Stimulated activated CD4-positive, alpha-beta T cell treated with anti-CD3 and anti-CD28 coated beads, TNF-alpha, amount 100 ng/mL, for 24 hours (primary cell): ENCODE measurements at places on chromosomes 4 and X.

GRCh38 chrX:15398874-15399273, 14.7 kb upstream of the VEGFD start:
- DNase-seq: no peak

GRCh38 chr4:87949961-87950360, 25.6 kb upstream of the SPP1 start:
- DNase-seq: no peak

DNA sequence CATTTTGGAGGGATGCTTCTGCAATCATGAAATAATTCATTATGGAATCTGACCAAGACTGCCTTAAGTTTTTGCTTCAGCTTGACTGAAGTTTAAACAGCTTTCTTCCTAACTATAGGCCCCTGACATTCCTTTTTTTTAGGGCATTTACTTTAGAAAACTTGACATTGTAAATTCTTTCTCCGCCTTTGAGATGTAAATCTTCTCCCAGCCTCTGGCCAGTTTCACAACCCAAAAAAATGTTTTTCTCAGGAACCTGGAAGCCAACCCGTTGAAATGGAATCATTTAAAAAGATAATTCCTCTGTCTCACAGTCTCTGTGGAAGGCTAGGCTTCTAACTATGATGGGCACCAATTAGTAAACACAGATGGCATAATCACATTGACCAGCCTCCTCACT, 710.4 kb upstream of the PABPC4L start:
- no peak for DNase-seq

GRCh38 chr4:99664716-99665115, 7.1 kb upstream of the C4orf54 start:
- no peak for DNase-seq

GRCh38 chr4:169626331-169627282, 6.2 kb downstream of the CLCN3 start:
- DNase-seq: no peak

GRCh38 chr4:110335399-110335798, 137.0 kb upstream of the ELOVL6 start:
- DNase-seq: no peak

- DNase-seq: no peak
Measured at GRCh38 chr4:185395238-185395955, at the start of gene LRP2BP. LRP2BP (minus strand) TSS chr4:185395924; CDS start chr4:185378186, 17,738 bp downstream.

GRCh38 chr4:110395421-110395820, 80.5 kb upstream of the ENPEP start:
- DNase-seq: no peak

- DNase-seq: no peak
Measured at GRCh38 chrX:68203646-68204045, 229.6 kb downstream of the OPHN1 start.

- DNase-seq: no peak
Measured at GRCh38 chr4:38856524-38857337, at the start of gene TLR6. TLR6 (minus strand) TSS chr4:38856817; CDS start chr4:38829473, 27,344 bp downstream.

- no peak for DNase-seq
Measured at GRCh38 chr4:131337936-131338335, 1811.2 kb upstream of the PCDH10 start.

- DNase-seq: no peak
Measured at GRCh38 chrX:27086237-27086636, 376.9 kb downstream of the PPP4R3C start.

- no peak for DNase-seq
Measured at GRCh38 chr4:19262467-19262866, 989.2 kb upstream of the SLIT2 start.

DNA sequence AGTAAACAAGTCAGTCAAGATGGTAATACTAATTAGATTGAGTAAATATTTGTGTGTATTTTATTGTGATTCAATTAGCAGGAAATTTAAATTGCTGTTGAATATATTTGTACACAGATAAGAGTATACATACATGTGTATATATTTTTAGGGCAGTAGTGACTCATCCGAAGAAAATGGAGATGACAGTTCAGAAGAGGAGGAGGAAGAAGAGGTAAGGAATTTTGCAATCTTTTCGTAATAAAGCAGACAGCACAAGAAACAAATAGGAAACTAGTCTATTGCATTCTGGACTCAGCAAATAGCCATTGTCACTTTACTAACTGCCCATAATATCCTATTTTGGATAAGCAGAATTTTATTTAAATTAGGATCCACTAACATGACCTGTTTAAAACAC, 6.6 kb downstream of the IBSP start:
- no peak for DNase-seq

DNA sequence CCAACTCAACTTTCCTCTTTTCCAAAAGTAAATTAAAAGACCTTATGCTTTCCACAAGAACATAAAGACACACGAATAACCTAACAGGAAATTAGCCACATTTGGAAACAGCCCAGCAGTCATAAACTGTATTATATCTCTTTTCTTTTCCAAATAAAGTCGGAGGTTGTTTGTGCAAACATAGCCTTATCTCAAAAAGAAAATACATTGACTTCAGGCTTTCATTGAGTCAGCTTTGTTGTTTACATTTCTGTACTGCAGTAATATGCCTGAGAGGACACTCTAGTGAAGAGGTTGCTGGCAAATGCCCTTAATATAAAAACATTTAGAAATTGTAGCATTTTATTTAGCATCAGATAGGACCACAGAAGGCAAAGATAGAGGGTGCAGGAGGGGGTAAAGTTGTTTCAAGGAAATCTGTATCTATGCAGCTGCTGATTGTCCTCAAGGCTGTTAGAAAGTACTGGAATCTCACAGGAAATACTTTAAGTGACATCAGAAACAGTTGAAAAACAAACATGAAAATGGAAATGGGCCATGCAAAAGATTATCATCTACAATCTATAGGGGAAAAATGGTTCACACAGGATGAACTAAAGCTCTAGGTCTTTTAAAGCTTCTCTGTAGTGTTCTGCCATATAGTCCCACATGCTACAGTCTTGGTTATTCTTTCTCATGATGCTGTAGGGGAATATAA, 14.5 kb downstream of the LNX1 start:
- no peak for DNase-seq

DNA sequence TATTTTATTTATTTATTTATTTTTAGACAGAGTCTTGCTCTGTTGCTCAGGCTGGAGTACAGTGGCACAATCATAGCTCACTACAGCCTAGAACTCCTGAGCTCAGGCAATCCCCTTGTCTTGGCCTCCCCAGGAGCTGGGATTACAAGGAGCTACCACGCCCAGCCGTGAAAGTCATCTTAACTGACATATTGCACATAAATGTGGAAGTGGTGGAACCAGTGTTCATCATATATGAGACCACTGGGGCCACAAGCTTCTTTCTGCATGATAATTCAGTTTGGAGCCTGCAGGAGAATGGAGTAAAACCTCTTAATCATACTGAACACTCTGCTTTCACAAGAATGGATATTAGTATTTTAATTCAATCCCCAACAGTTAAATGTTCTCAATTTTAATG, 12.5 kb upstream of the CTSO start:
- no peak for DNase-seq

GRCh38 chr4:3390288-3390811, 51.4 kb upstream of the HGFAC start:
- DNase-seq: no peak

- DNase-seq: no peak
Measured at GRCh38 chrX:148903176-148903575, 402.8 kb downstream of the AFF2 start.

GRCh38 chr4:157143369-157143768, 67.4 kb downstream of the GLRB start:
- no peak for DNase-seq

- DNase-seq: peak; percentile 2
Measured at GRCh38 chrX:106862972-106863688, 40.0 kb downstream of the RIPPLY1 start.

- DNase-seq: no peak
Measured at GRCh38 chr4:20403290-20403689, 151.6 kb downstream of the SLIT2 start.

- DNase-seq: no peak
Measured at GRCh38 chrX:9164533-9165426, 130.9 kb upstream of the FAM9B start.

- no peak for DNase-seq
Measured at GRCh38 chr4:8852118-8852704, 19.4 kb downstream of the HMX1 start.

GRCh38 chr4:123986268-123986798, 589.7 kb downstream of the SPRY1 start:
- no peak for DNase-seq

GRCh38 chr4:99536271-99536670, 25.4 kb downstream of the C4orf17 start:
- DNase-seq: no peak

- DNase-seq: no peak
Measured at GRCh38 chrX:113400193-113400704, 559.6 kb upstream of the AMOT start.

DNA sequence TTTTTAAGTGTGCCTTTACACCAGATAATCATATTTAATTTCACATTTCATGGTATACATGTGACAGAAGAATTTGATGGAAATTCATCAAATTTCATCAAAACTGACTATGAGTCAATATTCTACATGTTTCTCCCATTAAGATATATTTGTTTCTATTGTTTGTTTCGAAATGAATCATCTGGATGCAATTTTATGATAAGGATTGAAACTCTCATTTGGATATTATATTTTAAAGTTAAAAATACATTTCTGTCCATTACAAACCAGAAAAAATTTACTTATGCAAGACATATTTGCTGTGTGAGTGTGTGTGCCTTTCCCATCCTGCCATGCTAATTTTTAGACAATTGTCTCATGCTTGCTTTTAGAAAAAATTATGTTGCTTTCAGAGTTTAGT, 52.2 kb downstream of the SULT1B1 start:
- DNase-seq: no peak

DNA sequence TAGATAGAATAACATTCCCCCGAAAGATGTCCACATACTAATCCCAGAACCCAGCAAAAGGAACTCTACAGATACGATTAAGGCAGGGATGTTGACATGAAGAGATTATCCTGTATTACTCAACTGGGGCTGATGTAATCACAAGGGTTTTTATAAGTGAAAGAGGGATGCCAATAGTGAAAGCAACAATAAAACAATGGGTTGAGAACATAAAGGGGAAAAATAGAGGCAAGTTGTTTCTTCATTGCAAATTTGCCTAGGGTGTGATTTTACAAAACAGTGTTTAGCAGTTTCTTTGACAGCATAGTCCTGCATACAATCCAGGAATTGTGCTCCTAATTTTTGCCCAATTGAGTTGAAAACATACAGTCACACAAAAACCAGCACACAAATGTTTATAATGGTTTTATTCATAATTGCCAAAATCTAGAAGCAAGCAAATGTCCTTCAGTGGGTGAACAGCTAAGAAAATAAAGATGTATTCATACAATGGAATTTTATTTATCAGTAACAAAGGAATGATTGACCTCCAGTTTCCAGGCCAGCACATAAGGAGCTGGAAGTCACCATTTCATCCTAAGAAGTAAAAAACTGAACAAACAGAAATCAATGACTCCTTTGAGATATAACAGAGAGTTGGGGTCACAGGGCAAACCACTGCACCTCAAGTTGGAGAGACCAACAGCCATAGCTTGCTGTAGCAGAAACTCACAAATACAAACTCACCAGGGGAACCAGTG, 107.2 kb downstream of the CENPC start:
- no peak for DNase-seq

DNA sequence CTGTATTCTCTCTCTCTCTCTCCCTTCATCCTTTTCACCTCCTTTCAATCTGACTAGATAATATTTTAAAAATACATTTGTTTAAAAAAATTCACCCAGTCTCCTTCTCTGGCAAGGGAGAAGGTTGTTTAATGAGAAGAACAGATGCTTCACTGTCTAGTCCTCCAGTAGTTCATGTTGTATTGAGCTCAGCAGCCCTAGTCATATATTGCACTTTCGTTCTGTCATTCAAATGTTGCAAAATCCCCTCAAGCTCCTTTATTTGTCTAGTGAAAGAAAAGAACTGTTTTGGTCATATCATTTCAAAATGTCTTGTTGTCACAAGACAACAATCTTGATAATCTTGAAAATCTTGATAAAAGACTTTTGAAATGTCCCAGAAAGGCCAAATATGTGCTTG, 248.0 kb downstream of the GALNTL6 start:
- no peak for DNase-seq

- no peak for DNase-seq
Measured at GRCh38 chr4:84688605-84689004, 105.7 kb downstream of the CDS1 start.

GRCh38 chrX:46777971-46778810, 19.3 kb upstream of the SLC9A7 start:
- DNase-seq: no peak

DNA sequence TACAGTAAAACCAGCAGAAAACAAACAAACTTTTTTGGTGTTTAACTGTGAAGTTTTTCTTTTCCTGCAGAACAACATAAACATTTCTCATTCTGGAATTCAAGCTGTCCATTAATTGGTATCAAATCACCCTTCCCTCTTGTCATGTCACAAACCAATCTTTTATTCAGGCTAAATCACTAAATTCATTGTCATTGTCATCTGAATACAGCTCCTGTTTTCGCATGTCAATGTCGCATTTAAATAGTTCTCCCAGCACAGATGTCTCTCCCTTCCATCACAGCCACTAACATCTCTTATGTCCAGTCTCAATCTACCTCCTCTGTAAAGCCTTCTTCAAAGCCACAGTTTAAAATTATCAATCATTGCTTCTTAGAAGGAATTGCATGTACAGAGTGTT, 192.1 kb upstream of the PCDH10 start:
- DNase-seq: no peak

- no peak for DNase-seq
Measured at GRCh38 chrX:915427-916229, 285.0 kb downstream of the SHOX start.

GRCh38 chr4:183920512-183920911, 15.4 kb downstream of the STOX2 start:
- no peak for DNase-seq
